NB4 (cell line): ENCODE measurements at places on chromosomes 4 and X.

DNA sequence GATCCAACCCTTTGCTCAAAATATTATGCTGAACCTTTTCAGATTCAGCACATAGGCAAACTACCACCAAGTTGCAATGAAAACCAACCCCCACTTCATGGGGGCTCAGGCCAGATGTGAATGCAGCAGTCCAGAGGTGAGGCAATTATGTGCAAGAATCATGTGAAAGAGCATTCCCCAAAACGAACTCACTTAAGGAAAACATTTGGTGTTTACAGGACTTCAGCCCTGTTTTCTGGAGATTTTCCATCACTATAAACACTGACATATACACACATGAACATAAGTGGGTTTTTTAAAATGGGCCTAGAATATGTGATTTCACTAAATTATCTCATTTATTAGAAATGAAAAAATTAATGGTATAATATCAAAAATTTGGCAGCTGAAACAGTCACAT, 31.5 kb downstream of the BMP3 start:
- DNase-seq, result no peak

GRCh38 chrX:118976599-118977340, 2.4 kb downstream of the LONRF3 start:
- DNase-seq, result peak; percentile 48

GRCh38 chr4:110680265-110680664, 57.4 kb upstream of the PITX2 start:
- no peak for DNase-seq

GRCh38 chr4:148299337-148299736, 142.9 kb downstream of the NR3C2 start:
- no peak for DNase-seq

GRCh38 chr4:76072760-76073159, 1.7 kb upstream of the ART3 start:
- DNase-seq, result no peak

- no peak for DNase-seq
Measured at GRCh38 chrX:112874175-112874574, 33.5 kb upstream of the AMOT start.

DNA sequence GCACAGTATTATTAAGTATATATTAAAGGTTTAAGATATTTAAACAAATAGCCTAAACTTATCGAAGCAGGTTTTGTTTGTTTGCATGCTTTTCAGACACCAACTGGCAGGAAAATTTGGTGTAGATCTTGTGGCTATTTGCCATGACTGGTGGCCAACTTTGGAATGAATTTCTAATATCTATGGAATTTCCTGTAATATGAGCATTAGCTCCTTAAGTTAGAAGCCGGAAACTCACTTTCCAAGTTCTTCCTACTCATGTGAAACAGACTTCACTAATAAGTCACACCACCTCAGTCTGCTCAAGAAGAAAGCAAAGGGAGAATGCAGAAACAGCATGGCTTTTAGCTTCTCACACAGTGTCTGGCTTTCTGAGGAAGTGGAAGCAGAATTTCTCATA, 563.9 kb downstream of the GRXCR1 start:
- no peak for DNase-seq

DNA sequence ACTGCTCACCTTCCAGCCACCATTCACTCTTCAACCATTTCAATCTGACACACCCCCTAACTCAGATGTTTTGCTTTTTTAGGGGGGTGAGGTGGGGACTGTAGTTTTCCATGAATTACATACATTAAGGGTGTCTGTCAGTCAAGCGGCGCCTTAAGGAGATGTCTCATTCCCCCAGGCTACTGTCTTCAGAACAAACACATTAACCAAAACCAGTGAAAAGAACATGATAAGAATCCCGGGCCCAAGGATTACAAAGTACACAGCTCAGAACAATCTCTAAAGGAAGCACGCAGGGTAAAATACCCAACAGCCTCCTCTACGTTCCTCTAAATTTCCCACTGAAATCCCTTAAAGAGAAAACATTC, 62.5 kb upstream of the IRF2 start:
- DNase-seq, result no peak

DNA sequence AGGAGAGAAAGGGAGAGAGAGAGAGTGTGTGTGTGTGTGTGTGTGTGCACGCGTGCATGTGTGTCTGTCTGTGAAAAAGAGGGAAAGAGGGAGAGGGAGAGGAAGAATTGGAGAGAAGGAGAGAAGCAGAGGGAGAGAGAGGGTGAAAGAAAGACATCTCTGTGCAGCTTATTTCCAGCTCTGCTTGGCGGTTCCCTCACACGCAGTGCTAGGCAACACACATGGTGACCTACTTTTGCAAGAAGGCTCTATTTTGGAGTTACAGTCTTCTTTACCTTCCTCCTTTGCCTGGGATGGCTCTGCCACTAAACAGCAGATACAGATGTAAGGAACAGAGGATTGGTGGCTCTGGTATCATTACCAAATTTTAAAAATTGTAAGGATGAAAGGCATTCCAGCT, 40.1 kb downstream of the SLC16A2 start:
- no peak for DNase-seq

DNA sequence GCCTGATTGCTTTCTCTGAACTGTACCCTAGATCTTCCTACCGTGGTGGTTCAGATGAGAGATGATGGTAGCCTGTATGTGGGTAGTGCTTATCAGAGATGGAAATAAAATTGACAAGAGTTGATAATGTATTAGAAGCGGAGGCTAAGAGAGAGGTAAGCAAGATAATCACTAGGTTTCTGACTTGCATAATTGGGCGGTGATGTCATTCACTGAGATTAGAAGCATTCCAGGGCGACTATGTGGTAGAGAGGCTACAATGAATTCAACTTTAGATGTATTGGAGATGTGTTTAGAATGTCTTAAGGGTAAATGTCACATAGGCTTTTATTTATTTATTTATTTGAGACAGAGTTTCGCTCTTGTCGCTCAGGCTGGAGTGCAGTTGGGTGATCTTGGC, 415 bp upstream of the TENM3 start:
- DNase-seq, result no peak

DNA sequence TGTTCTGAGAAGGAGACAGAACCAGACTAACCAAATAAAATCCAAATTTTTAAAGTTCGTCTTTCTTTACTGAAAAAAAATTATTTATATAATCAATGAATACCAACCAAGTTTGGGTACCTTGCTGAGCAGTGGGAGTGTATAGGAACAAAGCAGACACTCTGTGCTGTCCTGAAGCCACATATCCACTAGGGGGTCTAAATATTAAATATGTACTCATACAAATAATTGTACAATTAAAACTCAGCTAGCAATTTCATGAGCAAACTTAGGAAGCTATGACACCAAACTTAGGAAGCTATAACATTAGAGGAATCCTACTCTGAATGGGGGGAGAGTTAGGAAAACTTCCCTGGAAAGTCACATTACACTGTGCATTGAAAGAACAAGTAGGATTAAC, 582.0 kb upstream of the EPHA5 start:
- no peak for DNase-seq

DNA sequence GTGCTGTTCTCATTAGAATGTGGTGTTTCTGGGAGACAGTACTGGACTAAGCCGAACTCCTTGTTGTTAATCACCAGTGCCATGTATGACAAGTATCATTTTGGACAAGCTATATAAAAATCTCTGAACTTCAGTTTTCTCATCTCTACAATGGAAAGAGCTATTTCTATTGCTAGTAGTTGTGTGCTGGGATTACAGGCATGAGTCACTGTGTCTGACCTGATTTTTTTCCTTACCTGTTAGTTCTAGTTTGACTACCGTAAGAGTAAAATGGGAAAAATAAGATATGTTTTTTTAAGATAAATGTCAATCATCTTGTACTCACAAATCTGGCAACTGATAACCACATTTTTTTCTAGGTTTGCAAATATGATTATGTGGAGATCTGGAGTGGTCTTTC, 192.3 kb downstream of the TLL1 start:
- no peak for DNase-seq
